ENCODE measurements at places on chromosomes 7 and 10. TPM values are rescaled to one million over a fixed set of nuclear protein-coding genes. Genes with fewer than 3 reads are reported as not detected.

Gene IMPDH1
- total RNA-seq: 70.4 TPM

Gene SAMD9
- total RNA-seq: 9.3 TPM

Gene ZNF746
- total RNA-seq: 21.3 TPM

DNA sequence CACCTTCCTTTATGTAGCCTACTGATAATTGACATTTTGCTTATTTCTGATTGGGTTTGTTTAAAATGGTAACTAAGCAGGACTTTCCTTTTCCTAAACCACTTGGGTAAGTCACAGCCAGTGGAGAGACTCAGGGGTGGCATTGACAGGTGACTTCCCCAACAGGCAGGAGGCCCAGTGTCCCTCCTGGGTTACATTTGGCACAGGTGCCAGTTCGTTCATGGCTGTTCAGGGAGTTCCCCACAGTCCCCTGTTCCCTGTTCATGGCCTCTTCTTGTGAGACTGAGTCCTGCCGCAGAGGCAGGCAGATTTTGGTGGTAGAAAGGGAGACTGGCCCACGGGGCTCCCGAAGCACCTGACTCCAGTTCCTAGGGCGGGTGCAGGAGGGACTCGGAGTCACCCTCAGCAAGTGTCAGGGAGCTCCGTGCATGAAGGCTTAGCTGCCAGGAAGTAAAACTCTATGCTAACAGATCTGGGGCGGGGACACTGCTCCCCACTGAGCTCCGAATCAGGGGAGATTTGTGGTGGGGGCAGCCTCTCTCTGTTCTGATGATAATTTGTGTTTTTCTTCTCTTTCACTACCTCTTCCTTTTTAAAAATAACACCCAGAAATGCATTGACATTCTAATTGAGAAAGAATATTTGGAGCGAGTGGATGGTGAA, 84.1 kb downstream of the EZH2 start:
- H3K4me3 ChIP-seq: no peak overlapping the region
- no peak overlapping the region for H3K27ac ChIP-seq
- no peaks in the 10 kb centered on the region for H3K27me3 ChIP-seq
- peaks cover 48% of the 10 kb centered on the region for H3K36me3 ChIP-seq
- DNase-seq: no peak
- no peaks in the 10 kb centered on the region for H3K4me1 ChIP-seq

GRCh38 chr10:95756809-95757684, 1.1 kb downstream of the ENTPD1 start:
- no peak for DNase-seq
- H3K4me1 ChIP-seq: peaks cover 7% of the 10 kb centered on the region
- no peak overlapping the region for H3K4me3 ChIP-seq
- H3K27ac ChIP-seq: no peak overlapping the region

All from CD8-positive, alpha-beta memory T cell (primary cell).